ENCODE measurements at places on chromosomes 6 and 20. TPM values are rescaled to one million over a fixed set of nuclear protein-coding genes. Genes with fewer than 3 reads are reported as not detected.

ZNF512B gene
- 22.6 TPM for total RNA-seq

CST1 gene
- total RNA-seq = not detected

RSPH9 gene
- 0.13 TPM for total RNA-seq

SLC17A2 gene
- total RNA-seq = not detected

DNAH8 gene
- 0.11 TPM for total RNA-seq

CST2 gene
- total RNA-seq = not detected

TRIM26 gene
- 52.9 TPM for total RNA-seq

AURKA gene
- total RNA-seq = 0.83 TPM

EGFL8 gene
- 2.3 TPM for total RNA-seq

NMBR gene
- not detected for total RNA-seq

PCED1A gene
- 60.5 TPM for total RNA-seq

TRIM38 gene
- 14.0 TPM for total RNA-seq

LRP11 gene
- total RNA-seq = 76.8 TPM

BNIP5 gene
- not detected for total RNA-seq

SFTA2 gene
- not detected for total RNA-seq

OXT gene
- not detected for total RNA-seq

C6orf58 gene
- total RNA-seq = not detected

C6orf52 gene
- total RNA-seq = not detected

KIFC1 gene
- 0.49 TPM for total RNA-seq

RNF39 gene
- total RNA-seq = not detected

GGTLC1 gene
- 5.9 TPM for total RNA-seq

TRIM15 gene
- not detected for total RNA-seq

KHDRBS2 gene
- total RNA-seq = 18.6 TPM

CGAS gene
- 6.2 TPM for total RNA-seq

All from thyroid gland (tissue), 4 donors.